Fibroblast of skin of scalp (primary cell): ENCODE measurements at places on chromosomes 16 and 17.

DNA sequence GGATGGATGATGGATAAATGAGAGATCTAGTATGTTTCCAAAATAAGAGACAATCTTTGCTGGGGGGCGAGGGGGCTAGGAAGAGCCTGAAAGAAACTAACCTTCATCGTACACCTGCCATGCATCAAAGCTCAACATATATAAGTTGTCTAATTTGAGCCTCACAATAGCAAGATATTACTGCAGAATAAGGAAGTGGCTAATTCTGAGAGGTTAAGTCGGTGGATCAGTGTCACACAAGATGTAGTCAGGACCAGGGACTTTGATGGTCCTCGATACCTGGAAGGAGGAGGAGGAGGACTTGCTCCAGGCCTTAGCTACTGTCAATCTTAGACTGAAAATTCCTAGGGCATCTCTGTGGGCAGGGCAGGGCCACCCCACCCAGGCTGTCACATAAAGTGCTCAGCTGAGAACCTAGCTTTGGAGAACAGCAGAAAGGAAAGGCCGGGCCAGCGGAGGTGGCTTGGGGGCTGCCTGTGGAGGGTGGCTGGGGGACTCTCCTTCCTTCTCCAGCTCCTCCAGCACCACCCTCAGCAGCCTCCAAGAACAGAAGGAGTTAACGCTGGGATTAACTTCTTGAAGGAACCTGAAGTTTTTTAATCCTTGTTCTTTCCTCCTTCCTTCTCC lies 460 bp upstream of the SLC13A2 start:
- DNase-seq: no peak

DNA sequence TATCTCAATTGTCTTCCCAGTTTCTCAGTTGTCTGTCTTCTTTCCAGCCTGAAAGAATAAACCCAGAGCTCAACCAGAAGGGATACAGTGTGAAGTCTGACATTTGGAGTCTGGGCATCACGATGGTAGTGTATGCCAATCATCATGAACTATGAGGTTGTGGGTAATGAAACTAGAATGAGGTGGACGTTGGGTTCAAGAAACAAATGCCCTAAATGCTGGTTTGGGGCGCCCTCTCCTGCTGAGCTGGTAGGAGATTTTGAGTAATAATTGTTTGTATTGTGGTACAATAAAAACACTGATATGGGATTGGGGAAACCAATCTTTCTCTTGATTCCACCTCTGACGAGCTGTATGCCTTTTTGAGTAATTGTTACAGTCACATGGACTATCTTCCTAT lies 110.4 kb downstream of the MAP2K6 start:
- DNase-seq: no peak

DNA sequence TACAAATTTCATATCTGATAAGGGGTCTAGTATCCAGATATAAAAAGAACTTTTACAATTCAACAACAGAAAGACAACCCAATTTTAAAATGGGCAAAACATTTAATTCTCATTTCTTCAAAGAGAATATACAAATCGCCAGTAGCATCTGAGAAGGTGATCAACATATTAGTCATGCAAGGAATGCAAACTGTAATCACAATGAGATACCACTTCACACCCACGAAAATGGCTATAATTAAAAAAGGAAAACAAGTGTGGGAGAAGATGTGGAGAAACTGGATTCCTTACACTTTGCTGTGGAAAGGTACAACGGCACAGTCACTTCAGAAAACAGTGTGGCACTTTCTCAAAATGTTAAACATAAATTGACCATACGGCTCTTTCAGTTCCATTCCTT lies 168.2 kb downstream of the VPS53 start:
- no peak for DNase-seq

DNA sequence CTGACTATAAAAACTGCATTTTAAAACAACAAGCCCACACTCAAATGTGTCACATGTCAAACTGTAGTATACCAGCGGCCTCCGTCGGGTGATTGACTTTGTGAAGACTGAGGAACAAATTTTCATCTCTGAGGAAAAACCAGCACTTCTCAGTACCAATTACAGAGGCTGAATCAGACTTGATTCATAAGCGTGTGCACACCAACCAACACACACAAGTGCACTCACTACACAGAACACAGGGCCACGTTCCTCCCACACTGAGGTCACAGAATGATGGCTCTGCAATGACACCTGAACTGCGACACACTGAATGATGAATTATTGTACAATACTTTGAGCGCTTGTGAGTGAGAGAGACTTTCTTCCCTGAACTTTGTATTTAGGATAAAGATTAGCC lies 29.6 kb downstream of the XPO6 start:
- no peak for DNase-seq

DNA sequence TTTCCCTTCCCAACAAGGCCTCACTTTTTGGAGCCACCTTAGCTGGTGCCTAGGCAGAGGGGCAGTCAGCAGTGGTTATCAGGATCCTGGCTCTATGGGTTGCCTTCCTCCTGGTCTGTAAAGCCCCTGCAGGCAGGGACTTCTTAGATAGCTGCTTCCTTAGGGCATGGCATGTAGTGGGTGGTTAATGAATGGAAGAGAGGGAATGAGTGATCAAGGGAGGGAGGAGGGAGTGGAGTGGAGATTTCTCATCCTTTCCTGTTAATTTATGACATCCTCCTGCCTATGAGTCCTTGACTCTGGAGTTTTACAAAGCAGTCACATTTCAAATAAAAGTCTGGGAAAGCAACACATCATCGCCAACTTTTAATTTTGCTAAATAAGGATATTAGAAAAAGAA lies 40.7 kb downstream of the SNX20 start:
- DNase-seq: no peak

- DNase-seq: peak; percentile 68
Measured at GRCh38 chr16:68992521-68992920, 112.9 kb upstream of the HAS3 start.

- no peak for DNase-seq
Measured at GRCh38 chr17:8905331-8905730, 37.9 kb upstream of the PIK3R6 start.

GRCh38 chr16:75402821-75403475 lies 30.4 kb downstream of the CFDP1 start:
- DNase-seq: peak; percentile 56

DNA sequence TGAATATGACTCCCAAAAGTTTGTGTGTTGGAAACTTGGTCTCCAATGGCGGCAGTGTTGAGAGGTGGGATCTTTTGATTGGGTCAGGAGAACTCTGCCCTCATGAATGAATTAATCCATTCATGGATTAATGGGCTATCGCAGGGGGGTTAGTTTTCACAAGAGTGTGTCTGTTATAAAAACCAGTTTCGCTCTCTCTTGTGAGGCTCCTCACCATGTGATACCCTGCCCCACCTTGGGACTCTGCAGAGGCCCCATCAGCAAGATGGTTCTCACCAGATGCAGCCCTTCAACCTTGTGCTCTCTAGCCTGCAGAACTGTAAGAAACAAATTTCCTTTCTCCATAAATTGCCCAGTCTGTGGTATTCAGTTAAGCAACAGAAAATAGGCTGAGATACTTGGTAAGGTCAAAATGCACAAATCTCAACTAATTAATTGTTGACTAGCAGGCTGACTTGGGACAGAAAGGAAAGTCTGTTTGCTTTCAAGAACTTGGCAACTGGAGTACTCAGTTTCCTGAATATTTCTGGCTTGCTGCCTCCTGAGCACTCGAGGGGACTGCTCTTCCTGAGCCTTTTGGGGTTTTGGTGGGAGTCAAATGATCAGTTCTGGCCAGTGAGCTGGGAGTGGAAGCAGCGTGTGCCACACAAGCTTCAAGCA lies 13.8 kb upstream of the CCL17 start:
- no peak for DNase-seq

GRCh38 chr17:78532922-78533640 lies 44.1 kb downstream of the DNAH17 start:
- DNase-seq: peak; percentile 48

DNA sequence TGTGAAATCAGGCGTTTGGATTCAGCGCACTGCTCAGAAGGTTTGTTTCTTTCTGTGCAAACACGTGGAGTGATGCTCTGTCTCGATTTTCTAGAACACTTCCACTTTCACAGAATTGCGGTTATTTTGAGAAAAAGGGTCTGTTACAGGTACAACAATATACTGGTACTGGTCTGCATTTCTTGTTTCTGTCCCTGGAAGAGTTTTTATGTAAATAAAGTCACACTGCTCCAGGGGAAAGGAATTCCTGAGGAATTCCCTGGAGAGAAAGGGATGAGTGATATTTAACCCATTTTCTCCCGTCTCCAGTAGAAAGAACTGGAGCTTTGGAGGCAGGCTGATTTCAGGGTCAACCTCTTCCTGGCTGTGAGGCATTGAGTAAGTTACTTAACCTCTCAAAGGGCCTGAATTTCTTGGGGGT lies 16.2 kb upstream of the RMI2 start:
- peak; percentile 72 for DNase-seq

DNA sequence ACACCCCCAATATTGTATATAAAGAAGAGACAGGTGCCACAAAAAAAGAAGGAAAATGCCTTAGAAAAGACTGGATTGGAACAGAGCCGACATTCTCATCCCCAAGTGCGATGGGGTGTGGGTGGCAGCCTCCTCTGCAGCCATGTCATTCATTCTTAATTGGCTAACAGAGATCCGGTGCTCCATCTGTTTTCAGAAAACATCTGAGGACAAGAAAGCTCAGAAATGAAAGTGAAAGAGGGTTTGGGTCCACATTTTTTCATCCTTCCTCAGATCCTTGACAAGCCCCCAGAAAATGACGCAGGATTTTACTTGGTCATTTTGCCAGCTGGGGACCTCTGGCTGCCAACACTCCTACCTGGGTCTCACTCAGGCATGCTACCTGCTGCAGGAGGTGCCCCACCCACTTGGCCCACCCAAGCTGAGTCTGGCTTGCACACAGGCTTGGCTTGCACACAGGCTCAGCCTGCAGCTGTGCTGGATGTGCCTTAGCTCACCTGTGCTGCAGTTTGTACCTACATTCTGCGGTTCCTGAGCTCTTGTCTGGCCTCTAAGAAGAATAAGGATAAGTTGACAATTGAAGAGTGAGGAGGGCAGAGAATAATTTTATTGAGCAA lies 21.9 kb downstream of the KIF2B start:
- no peak for DNase-seq

- no peak for DNase-seq
Measured at GRCh38 chr17:5797447-5798050, 213.2 kb upstream of the NLRP1 start.

- DNase-seq: peak; percentile 32
Measured at GRCh38 chr17:71342737-71343136, 778.1 kb upstream of the SOX9 start.

- DNase-seq: peak; percentile 86
Measured at GRCh38 chr17:71792966-71793365, 327.9 kb upstream of the SOX9 start.

GRCh38 chr17:563616-564015 lies 151.0 kb downstream of the VPS53 start:
- DNase-seq: no peak

- DNase-seq: peak; percentile 39
Measured at GRCh38 chr17:63436523-63437110, 9.5 kb downstream of the CYB561 start.

DNA sequence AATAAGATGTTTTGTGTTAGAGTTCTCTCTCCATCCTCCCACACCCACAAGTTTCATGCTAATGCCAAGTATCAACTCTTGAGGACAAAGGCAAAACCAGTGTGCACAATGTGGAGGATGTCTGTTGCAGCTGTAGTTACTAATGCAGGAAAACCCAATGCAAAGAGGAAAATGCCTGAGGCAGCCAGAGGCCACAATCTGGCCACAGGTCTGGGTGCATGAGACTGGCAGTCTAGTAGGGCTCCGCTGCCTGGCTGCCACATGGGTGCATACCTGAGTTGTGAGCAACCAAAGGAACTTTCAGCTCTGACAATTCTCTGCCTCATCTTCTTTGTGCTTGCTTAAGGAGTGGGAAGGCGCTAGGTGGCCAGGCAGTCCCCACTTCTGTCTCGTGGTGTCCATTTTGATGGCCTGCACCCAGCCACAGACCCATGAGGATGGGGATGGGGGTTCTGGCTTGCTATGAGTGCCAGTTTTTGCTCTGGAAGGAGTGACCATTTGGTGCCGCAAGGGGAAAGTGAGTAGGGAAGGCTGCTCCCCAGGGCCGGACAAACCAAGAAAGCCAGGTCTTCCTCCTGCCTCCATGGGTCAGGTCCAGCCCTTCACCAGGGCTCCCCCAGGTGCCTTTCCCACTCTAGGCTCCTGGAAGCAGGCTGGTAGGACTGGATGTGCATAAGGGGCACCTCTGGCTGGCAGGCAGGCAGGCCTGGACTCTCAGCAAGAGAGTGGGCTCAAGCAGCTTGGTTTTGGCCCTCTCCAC lies 4.2 kb upstream of the GFOD2 start:
- peak; percentile 37 for DNase-seq

DNA sequence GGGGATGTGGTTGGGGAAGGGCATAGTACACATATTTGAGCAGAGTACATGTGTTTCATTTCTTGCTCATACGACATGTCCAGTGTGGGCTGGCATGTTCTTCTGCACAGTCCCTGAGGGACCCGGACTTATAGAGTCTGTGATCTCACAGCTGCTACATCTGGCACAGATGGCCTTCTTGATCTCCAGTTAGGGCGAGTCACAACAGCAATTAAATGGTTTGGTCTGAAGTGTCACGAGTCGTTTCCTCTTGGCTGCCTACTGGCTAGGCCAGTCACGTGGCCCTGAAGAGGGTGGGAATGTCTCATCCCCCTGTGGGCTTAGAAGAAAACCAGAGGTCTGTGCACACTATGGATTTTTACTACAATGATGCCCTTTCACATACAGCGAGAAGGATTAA lies 443.6 kb downstream of the WWOX start:
- no peak for DNase-seq

DNA sequence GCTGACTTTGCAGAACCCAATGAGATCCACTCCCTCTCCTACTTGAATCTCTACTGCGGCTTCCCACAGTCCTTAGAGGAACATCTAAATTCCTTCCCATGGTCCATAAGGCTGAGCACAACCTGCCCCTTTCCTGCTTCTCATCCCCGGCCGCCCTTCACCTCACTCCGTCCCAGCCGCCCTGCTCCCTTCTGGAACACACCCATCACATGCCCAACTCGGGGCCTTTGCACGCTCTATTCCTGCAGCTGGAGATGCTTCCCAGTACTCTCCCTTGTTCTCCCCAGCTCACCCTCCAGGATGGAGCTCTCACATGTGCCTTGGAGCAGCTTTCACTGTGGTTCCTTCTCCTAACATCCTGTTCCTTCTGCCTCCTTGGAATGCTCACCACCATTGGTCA lies 23.6 kb downstream of the NKD1 start:
- no peak for DNase-seq

- DNase-seq: no peak
Measured at GRCh38 chr16:50193594-50193993, 40.5 kb downstream of the TENT4B start.

GRCh38 chr17:17711641-17712162 lies 30.4 kb downstream of the RAI1 start:
- DNase-seq: peak; percentile 77

DNA sequence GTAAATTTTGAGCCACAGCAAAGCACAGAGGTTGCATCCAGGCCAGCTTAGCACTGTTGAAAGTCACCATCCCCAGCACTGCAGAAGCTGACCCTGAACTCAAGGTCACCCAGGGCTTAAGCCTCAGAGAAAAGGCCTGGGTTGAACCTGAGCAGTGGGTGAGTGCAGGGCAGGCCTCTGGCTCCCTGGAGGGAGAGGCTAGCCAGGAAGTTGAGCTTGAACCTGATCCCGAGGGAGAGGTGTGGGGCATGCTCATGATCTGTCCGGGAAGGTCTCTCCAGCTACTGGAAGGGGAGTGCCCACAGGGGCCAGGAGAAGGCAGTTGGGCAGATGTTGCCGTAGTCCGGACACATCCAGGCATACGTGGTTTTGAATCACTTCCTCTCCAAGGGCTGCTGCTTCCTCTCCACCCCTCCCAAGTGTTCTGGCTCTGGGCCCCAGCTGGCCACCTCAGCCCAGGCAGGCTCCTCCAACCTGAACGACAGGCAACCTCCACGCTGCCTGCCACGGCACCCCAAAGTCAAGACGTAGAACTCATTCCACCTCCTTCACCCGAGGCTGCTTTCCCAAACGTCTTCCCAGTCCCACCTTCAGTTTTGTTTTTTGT lies 18.4 kb downstream of the CARHSP1 start:
- no peak for DNase-seq
